Stromal cell of bone marrow (primary cell): ENCODE measurements at places on chromosomes 16 and 17.

GRCh38 chr17:39607851-39608130 lies at the start of gene NEUROD2:
TSS of gene NEUROD2 (minus strand) at chr17:39607920. CDS start at chr17:39606599, 1,321 bp downstream.
- DNase-seq: no peak

DNA sequence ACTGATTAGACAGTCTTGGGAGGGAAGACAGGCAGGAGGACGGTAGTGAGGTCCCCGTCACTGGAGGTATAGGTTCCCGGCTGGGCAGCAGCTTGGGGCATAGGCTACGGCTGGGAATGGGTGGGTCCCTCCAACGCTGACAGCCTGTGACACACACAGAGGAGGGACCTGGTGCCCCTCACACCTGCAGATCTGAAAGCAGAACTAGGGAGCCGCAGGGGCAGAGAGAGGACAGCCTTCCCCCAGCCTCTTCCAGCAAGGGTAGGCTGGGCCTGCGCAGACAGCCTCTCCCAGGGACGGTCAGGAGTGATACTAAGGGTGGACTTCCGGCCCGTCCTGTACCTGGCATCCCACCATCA lies 2.0 kb downstream of the P2RX1 start:
- DNase-seq: no peak

DNA sequence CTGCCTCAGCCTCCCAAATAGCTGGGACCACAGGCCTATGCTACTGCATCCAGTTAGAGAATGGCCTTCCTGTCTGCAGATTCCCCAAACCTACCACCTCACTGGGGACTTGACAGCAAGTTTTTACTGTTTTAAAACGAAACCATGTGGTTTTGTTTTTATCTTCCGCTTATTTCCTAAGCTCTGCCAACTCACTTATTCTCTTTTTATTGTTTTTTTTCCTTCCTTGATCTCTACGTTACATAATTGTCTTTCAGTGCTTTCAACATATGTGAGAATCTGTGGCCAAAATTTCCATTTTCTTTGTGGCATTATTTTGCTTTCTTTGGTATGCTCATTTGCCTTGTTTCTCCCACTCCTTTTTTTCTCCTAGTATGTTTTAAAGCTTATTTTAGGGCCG lies 14.6 kb upstream of the SLC38A7 start:
- DNase-seq: no peak

DNA sequence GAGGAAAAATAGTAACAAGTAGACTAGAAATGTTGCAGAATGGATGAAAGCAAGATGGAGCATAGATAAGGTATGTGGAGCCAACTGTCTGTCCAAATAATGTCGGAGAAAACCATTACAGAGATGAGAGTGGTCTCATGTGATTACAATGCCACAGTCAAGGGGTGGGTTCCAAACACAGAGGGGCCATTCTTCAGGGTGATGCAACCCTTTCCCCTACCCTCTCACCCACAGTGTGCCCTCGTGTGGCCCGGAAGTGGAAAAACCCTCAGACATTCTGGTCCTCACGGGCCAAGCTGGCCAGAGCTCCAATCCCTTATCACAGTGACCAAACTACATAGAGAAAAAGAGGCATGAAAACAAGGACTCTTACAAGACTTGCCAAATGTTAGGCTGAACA lies 17.7 kb upstream of the HS3ST3A1 start:
- no peak for DNase-seq

DNA sequence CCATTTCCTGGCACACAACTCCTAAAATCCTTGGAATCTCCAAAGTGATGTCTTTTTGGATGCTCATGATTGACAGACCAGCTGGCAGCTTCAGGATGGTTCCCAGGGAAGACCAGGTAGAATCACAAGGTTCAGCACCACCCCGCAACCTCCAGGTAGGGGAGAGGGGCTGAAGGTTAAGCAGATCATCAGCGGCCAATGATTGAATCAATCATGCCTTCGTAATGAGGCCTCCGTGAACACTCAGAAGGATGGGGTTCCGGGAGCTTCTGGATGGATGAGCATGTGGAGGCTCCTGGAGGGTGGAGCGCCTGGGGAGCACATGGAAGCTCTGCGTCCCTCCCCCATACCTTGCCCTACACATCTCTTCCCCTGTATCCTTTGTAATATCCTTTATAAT lies 185.9 kb downstream of the SEC14L1 start:
- DNase-seq: no peak

- no peak for DNase-seq
Measured at GRCh38 chr16:73154063-73154870, 106.3 kb upstream of the ZFHX3 start.

GRCh38 chr17:28878981-28879380 lies 18.6 kb downstream of the FLOT2 start:
- no peak for DNase-seq

DNA sequence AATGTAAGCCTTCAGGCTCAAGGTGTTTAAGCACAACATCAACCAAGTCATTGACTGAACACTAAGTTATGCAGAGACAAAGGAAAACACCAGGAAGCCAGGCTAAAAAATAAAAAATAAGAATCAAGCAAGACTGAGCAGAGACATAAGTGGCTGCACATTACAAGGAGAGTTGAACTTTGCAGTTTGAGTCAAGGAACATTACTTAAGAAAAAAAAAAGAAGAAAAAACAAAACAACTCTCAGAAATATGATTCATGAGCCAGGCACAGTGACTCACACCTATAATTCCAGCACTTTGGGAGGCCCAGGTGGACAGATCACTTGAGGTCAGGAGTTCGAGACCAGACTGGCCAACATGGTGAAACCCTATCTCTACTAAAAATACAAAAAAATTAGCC lies 168.1 kb downstream of the C16orf95 start:
- peak; percentile 28 for DNase-seq

DNA sequence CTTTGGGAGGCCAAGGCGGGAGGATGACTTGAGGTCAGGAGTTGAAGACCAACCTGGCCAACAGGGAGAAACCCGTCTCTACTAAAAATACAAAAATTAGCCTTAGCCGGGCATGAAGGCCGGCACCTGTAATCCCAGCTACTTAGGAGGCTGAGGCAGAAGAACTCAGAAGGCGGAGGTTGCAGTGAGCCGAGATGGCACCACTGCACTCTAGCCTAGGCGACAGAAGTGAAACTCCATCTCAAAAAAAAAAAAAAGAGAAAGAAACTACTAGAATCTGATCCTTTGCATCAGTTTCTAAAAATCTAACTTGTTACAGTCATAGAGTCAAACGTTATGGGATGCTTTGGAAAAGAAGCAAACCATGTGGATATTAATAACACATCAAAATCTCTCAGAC lies 1.6 kb upstream of the PECAM1 start:
- no peak for DNase-seq

DNA sequence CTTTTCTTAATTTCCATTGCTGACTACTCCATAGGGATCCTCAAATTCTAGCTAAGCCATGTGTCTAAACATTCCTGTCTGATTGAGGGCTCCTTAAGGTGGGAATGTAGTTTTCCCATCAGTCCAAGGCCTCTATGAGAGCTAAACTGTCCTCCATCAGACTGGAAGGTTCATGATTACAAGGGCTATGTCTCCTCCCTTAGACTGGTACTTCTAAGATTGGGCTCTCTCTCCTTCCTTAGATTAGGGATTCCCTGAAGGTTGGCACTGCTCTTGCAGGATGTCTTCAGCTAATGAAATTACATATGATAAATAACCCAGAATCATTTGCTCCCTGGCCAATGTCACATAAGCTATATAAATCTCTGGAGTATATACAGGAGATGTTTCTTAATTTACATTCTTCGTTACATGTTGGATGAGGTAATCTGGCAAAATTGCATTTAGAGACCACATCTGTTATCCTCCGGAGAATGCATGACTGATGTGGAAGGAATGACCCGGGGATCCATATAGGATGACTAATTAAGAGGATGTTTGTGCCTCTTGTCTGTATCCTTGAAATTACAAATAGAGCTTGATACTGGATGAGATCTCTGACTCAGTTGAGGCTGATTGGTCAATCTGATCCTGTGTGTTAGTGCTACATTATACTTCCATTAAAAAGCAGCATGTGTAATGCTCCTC lies 14.2 kb downstream of the B4GALNT2 start:
- peak; percentile 91 for DNase-seq

DNA sequence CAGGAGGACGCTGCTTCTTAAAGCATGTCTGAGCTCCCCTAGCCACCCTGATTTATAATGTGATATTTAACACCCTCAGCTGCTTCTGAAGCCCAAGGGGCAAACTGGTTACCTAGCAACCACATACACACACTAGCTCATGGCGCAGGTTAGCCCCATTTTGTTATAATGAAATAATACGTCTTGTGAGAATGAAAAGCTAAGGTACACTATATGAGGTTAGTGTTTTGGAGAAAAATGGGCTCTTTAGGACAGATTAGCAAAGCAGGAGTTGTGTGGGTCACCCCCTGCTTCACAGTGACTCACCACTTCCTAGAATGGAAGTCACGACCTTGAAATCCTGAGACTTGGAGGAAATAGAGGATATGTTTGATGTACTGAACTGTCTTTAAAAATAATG lies 404.8 kb upstream of the HSBP1 start:
- DNase-seq: peak; percentile 21

GRCh38 chr16:68086336-68086841 lies 1.2 kb downstream of the NFATC3 start:
- DNase-seq: no peak

- DNase-seq: no peak
Measured at GRCh38 chr16:19179546-19180490, 11.8 kb downstream of the SYT17 start.

GRCh38 chr17:16444258-16444886 lies 29.0 kb downstream of the TRPV2 start:
- no peak for DNase-seq

DNA sequence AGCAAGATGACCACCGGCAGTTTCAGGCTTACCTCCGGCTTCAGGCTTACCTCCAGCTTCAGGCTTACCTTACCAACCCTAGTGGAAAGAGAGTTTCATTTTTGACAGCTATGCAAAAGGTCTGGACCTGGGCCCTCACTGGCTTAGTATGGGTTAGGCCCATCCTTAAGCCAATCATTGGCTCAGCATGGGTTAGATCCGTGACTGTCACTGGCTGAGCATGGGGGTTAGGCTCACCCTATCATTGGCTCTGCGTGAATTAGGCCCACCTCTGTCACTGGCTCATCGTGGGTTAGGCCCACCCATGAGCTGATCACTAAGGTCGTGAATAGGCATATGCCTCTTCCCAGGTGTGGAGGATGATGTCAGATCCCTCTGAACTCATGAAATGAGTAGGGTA lies 8.1 kb downstream of the NDE1 start:
- DNase-seq: no peak

GRCh38 chr16:29308644-29309546 lies 97.6 kb downstream of the NPIPB11 start:
- DNase-seq: no peak

GRCh38 chr17:75176625-75177024 lies 6.1 kb downstream of the SUMO2 start:
- no peak for DNase-seq

- no peak for DNase-seq
Measured at GRCh38 chr16:86723689-86724088, 145.3 kb downstream of the FOXL1 start.

DNA sequence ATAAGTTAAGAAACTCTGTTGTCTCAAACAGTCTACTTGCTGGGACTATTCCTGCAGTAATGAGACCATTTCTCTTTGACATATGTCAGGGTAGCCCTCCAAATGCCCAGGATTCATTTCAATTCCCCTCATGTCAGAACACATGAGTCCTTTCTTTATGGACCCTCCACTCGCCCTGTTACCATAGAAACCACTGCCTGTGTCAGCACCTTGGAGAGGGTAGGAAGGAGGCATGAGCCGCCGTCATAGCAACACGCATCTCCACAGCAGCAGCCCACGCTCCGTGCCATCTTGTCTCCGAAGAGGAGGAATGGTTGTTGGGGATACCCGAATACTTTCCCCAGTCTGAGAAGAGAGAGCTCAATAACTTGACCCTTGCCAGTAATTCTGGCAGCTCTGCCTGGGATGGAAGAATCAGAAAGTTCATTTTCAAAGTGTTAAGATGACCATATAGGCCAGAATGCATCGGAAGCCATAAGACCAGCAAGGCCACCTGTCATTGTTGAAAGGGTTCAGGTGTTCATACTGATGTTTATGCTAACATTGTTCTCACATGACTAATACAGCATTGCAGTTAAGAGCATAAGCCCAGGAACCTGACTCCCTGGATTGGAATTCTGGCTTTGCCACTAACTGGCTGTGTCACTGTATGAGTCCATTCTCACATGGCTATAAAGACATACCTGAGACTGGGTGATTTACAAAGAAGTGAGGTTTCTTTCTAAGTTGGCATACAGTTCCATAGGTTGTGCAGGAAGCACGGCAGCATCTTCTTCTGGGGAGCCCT lies 141.3 kb downstream of the ABCC12 start:
- no peak for DNase-seq

DNA sequence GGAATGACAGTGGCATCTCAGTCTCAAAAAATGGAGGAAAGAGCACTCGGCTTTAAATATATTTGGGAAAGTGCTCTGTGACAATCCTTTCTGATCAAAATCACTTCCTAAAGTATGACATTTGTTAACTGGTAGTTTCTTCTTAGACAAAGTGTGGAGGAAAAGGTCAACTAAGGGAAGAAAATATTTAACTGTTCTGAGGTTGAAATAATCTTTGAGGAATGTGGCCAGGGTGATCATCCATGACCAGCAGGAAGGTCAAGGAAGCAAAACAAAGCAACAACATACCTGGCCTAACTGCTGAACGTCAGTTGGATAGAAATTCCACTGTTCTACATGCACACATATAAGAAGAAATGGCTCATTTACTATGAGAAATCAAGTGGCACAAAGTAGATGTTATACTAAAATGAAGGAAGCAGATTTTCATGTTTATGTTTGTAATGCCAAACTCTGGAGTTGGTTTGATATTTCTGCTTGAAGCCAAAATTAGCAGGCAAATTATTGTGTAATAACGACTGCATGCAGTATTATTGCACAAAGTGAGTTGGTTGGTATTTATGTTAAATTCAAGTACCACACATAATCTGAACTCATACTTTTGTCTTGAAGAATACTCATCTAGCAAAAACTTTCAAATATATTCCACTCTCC lies 87.3 kb upstream of the CORO6 start:
- no peak for DNase-seq

GRCh38 chr16:19008245-19009169 lies 24.8 kb downstream of the TMC7 start:
- peak; percentile 65 for DNase-seq

DNA sequence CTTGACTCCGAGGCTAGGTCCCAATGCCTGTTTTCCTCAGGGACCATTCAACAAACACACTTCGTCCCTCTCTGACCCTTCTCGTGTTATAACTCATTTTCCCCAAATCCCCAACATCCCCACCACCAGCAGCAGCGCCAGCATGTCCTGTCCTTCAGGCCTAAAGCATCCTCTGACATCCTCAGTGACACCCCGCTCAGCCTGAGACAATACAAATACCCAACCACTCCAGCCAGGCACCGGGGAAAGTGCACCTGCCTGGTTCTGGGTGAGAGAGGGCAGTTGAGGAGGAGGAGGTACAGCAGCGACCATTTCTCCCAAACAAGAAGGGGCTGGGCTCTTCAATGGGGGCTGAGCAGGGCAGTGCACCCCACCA lies 4.7 kb downstream of the MNT start:
- no peak for DNase-seq

- DNase-seq: no peak
Measured at GRCh38 chr17:51103050-51103449, 17.6 kb downstream of the SPAG9 start.

- no peak for DNase-seq
Measured at GRCh38 chr17:69853541-69854224, 221.3 kb upstream of the KCNJ16 start.

GRCh38 chr16:70703041-70703834 lies 17.4 kb upstream of the MTSS2 start:
- peak; percentile 79 for DNase-seq

- DNase-seq: no peak
Measured at GRCh38 chr17:31374094-31374447, 17.4 kb upstream of the RAB11FIP4 start.

GRCh38 chr17:12081720-12082119 lies 61.0 kb downstream of the MAP2K4 start:
- DNase-seq: no peak
